ENCODE measurements at places on chromosomes 2 and 18.

GRCh38 chr2:196546151-196546919, 93.2 kb upstream of the CCDC150 start:
- no peak for DNase-seq

GRCh38 chr18:3596324-3596636, 146.3 kb downstream of the TGIF1 start:
- DNase-seq, result peak; percentile 42

DNA sequence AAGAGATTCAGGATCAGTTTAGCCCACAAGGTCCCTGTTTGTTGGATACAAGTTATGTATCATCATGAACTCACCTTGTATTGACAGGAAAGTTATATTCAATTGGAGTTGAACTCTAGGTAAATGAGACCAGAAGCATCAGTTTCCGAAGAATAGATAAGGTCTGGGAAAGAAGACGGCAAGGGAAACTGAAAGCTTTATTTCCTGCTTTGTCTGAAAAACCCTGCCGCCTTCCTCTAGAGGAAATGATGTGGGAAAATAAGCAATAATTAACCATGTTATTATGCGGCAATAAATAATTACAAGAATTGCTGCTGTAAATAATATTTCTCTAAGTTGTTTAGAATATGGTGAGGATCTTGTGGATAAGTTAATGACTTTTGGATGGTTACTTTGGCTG, 32.0 kb downstream of the LPIN1 start:
- no peak for DNase-seq

GRCh38 chr2:118565786-118566540, 281.5 kb downstream of the EN1 start:
- no peak for DNase-seq

GRCh38 chr2:42928692-42929545, 136.5 kb upstream of the HAAO start:
- DNase-seq, result peak; percentile 82

- DNase-seq, result no peak
Measured at GRCh38 chr2:196315388-196316049, 144.1 kb upstream of the STK17B start.

- no peak for DNase-seq
Measured at GRCh38 chr2:85781013-85781332, 27.2 kb downstream of the ATOH8 start.

DNA sequence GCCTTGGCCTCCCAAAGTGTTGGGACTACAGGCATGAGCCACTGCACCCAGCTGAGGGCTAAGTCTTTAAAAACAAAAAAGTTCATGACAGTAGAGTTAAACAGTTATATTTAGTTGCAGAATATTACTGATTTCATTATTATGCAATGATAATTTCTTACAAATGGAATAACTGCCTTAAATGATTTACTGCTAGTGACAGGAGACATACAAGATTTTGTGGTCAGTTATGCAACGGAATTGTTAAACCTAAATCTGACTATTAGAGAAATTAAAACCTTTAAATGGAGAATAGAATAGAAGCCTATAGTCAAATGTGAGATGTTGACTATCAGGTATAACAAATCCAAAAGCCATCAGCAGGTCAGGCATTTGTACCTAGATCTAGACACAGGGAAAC, 10.3 kb upstream of the DNAJC10 start:
- DNase-seq, result no peak

DNA sequence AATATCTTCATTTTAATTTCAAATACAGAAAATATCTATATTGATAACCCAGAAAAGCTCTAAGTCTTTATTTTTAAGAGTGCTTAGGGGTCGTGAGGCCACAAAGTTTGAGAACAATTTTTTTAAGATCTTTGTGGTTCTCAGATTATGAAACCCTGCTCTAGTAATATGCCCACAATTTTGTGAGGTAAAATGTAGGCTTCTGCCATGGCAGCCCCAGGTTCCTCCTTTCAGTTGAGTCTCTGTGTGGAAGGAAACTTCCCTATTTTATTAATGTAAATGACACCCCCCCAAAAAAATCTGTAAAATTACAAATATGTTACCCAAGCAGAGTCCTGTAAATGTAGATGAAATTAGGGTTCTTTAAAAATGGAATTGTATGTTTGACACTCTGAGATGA, 600.5 kb downstream of the SATB2 start:
- no peak for DNase-seq

- DNase-seq, result no peak
Measured at GRCh38 chr18:57696271-57696670, 74.6 kb upstream of the NARS1 start.

Data from kidney (tissue), 22 donors.